Uterus (tissue), 4 donors: ENCODE measurements at places on chromosomes 3 and 15. TPM values are rescaled to one million over a fixed set of nuclear protein-coding genes. Genes with fewer than 3 reads are reported as not detected.

DNA sequence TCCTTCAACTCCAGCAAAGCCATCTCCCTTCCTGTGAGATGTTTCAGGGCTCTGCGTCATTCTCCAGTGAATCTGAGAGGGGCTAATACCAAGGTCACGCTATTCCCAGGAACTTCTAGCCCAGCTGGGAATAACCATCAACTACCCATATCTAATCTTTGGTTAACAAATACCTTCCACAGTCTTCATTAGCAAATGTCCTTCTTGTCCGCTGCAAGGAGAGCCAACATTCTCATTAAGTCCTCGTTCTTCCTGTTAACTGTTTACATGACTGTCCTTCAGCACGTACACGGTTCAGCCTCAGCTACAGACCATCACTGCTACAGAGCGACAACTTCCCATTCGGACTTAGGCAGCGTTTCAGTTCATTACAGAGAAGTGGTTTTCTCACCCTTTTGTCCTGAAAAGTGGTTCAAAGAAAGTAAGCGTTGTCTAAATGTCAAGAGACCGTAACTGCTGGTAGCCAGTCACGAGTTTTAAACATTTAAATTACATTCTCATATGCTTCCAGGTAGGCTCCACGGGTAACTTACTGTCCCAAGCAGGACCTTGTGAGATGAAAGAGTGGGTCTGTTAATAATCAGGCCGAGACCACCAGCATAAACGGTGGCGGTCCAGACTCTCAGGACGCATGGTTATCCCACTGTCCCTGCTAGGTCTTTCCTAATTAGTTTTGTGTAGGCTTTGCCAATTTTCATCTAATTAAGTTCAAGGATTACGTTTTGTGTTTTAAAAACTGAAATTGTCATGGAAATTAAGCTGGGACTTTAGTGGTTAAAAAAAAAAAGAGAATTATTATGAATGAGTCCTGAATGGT is 63.8 kb downstream of the CHSY1 start:
- no peaks in the 10 kb centered on the region for H3K27me3 ChIP-seq
- no peaks in the 10 kb centered on the region for H3K36me3 ChIP-seq
- peaks cover 8% of the 10 kb centered on the region for H3K4me1 ChIP-seq
- H3K4me3 ChIP-seq: no peak overlapping the region

DNA sequence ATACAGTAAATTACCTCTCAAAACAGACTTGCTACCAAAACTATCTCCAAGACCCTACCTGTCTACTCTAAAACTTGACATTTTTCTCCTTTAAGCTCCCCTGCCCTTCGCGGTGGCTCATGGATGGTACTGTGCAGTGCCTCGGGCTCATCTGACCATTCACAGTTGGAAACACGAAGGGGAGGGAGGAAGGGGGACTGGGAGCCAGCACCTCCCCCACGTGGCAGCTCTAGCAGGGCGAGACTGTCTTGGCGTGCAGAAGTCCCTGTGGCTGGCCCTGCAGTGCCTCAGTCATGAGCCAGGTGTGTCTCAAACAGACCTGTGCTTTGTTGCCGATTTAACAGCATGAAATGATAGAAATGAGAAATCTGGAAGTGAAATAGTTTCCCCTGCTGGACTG is 372.0 kb downstream of the GABRG3 start:
- no peak for DNase-seq
- H3K4me3 ChIP-seq: no peak overlapping the region
- no peaks in the 10 kb centered on the region for H3K4me1 ChIP-seq
- no peaks in the 10 kb centered on the region for H3K36me3 ChIP-seq

GRCh38 chr3:171967137-171967783 is 72.1 kb upstream of the FNDC3B start:
- no peaks in the 10 kb centered on the region for H3K27me3 ChIP-seq
- no peak overlapping the region for H3K4me3 ChIP-seq
- no peaks in the 10 kb centered on the region for H3K36me3 ChIP-seq
- no peaks in the 10 kb centered on the region for H3K4me1 ChIP-seq
- no peak overlapping the region for H3K27ac ChIP-seq
- no peak for DNase-seq

GRCh38 chr15:68817304-68818065 is 3.2 kb downstream of the ANP32A start:
- H3K4me1 ChIP-seq: peaks cover 5% of the 10 kb centered on the region
- peak overlapping the region; percentile 96 for H3K27ac ChIP-seq
- H3K27me3 ChIP-seq: no peaks in the 10 kb centered on the region
- peak; percentile 61 for DNase-seq

DNA sequence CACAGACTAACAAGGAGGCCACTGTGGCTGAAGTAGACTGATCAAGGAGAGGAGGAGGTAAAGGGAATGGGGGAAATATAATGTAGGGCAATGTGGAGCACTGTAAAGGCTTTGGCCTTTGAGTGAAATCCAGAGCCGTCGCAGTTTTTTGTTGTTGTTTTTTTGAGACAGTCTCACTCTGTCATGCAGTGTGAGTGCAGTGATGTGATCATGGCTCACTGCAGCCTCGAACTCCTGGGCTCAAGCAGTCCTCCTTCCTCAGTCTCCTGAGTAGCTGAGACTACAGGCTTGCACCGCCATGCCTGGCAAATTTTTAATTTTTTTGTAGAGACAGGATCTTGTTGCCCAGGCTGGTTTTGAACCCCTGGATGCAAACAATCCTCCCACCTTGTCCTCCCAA is 32.2 kb downstream of the PPP4R2 start:
- H3K27ac ChIP-seq: no peak overlapping the region
- H3K27me3 ChIP-seq: no peaks in the 10 kb centered on the region
- H3K36me3 ChIP-seq: no peaks in the 10 kb centered on the region
- DNase-seq: no peak

- no peaks in the 10 kb centered on the region for H3K27me3 ChIP-seq
- H3K36me3 ChIP-seq: no peaks in the 10 kb centered on the region
- peak overlapping the region; percentile 47 for H3K27ac ChIP-seq
- no peak for DNase-seq
- H3K4me3 ChIP-seq: no peak overlapping the region
These were observed 123.5 kb upstream of the TBL1XR1 start for GRCh38 chr3:177320765-177321247.

DNA sequence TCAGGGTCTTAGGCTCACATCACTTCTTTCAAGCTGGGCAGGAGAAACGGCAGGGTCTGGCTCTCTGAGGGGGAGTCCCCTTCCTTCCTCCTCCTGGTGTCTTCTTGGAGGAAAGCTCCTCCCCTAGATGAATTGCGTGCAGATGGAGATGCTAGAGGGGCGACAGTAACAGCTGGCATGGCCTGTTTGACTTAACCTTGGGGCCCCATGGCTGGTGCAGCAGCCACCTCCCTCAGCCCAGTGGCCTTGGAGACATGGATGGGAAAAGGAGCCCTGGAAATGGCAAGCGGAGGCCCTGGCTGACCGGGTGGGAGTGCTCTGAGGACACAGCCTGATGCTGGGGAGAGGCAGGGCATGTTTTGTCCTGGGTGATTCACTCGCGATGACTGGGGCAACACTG is 20.2 kb downstream of the PAK6 start:
- H3K27me3 ChIP-seq: no peaks in the 10 kb centered on the region
- H3K4me1 ChIP-seq: peaks cover 11% of the 10 kb centered on the region
- H3K4me3 ChIP-seq: no peak overlapping the region

DNA sequence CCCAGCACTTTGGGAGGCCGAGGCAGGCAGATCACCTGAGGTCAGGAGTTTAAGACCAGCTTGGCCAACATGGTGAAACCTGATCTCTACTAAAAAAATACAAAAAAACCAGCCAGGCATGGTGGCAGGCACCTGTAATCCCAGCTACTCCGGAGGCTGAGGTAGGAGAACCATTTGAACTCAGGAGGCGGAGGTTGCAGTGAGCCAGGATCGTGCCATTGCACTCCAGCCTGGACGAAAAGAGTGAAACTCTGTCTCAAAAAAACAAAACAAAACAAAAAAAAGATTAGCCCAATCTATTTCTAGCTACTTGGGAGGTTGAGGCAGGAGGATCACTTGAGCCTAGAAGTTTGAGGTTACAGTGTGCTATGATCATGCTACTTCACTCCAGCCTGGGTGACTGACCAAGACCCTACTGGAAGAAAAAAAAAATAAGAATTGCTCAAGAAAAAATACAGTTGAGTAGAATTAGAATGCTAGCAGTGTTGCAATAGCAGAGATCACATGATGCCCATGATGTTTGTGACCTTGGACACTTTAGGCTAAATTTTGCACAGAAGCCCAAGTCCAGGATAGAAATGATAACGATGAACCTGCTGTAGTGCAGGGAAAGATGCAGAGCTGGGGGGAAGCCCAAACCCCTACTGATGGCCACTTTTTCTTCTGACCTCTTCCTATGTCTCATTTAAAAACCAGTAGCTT is 162.2 kb downstream of the LPP start:
- H3K27me3 ChIP-seq: no peaks in the 10 kb centered on the region
- no peak overlapping the region for H3K4me3 ChIP-seq
- peak overlapping the region; percentile 20 for H3K27ac ChIP-seq
- peaks cover 7% of the 10 kb centered on the region for H3K4me1 ChIP-seq
- no peak for DNase-seq
- no peaks in the 10 kb centered on the region for H3K36me3 ChIP-seq

- H3K27me3 ChIP-seq: no peaks in the 10 kb centered on the region
- no peak overlapping the region for H3K27ac ChIP-seq
- H3K36me3 ChIP-seq: no peaks in the 10 kb centered on the region
- H3K4me3 ChIP-seq: no peak overlapping the region
- no peak for DNase-seq
- no peaks in the 10 kb centered on the region for H3K4me1 ChIP-seq
These were observed 311.3 kb downstream of the SQOR start for GRCh38 chr15:45946111-45946510.

DNA sequence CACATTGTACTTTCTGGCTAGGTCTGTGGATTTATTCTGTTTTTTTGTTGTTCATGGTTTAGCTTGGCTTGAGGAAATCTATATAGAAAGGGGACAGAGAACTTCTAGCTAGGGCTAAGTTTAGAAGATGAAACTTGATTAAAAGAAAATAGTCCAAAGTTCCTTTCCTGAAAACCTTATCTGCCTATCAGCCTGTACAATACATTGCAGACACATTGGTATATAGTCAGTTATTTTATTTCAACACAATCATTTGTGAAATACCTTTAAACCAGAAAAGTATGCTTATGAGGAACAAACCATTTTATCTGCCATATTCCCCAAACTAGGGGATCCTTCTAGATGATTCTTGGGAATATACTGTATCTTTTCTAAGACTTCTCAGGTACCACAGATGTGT is 147.3 kb upstream of the CGNL1 start:
- no peak overlapping the region for H3K4me3 ChIP-seq
- H3K27me3 ChIP-seq: no peaks in the 10 kb centered on the region
- H3K27ac ChIP-seq: no peak overlapping the region

DNA sequence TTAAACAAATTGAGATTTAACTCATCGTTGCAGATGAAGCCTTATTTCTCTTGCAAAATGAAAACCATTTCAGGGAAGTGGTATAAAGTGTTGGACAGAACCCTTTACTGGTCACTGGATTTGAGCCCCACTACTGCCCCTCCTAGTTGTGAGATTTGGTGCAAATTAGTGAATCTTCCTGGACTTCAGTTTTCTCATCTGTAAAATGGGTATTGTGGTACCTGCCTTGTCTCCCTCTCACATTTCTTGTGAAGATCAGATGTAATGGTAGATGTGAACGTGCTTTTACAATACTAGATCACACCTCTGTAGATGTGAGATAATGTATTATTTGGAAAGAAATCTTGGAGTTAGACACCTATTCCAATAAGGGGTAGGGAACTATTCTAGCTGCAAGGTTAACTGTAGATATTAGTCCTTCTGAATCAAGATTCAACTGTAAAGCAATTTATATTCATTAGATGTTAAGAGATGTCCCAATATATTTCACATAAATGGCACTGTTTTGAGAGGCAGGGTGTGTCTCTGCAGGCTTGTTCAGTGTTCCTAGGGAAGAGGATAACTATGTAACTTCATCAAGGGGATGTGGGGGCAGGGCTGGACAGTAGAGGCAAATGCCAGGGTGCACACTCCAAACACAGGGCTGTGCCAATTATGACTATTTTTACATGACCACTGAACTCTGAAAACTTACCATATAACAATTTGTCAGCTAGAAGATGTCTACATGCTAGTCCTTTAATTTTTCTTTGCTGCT is 112.4 kb upstream of the PFN2 start:
- no peaks in the 10 kb centered on the region for H3K36me3 ChIP-seq
- H3K4me1 ChIP-seq: no peaks in the 10 kb centered on the region
- no peak overlapping the region for H3K27ac ChIP-seq
- DNase-seq: no peak
- no peaks in the 10 kb centered on the region for H3K27me3 ChIP-seq
- peak overlapping the region; percentile 22 for H3K4me3 ChIP-seq

DNA sequence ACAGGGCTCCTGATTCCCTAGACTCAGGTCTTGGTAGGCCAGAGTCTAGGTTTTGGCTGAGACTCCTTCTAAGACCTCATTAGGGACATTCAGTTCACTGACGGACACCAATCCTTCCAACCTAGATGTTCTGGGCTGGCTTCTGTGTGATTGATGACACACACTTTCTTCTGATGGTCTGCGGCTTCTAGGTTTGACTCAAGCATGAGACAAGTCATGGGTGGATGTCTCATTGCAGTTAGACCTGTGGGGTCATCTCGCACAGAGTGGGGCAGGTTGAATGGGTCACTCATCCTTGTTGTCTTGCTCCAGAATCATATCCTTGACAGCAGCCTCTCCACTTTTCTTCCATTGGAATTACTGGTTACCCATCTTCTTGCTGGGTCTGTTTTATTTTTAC is 35.8 kb downstream of the ARNT2 start:
- no peak overlapping the region for H3K4me3 ChIP-seq
- no peak for DNase-seq
- no peaks in the 10 kb centered on the region for H3K27me3 ChIP-seq
- H3K4me1 ChIP-seq: no peaks in the 10 kb centered on the region
- H3K27ac ChIP-seq: no peak overlapping the region
- no peaks in the 10 kb centered on the region for H3K36me3 ChIP-seq

DNA sequence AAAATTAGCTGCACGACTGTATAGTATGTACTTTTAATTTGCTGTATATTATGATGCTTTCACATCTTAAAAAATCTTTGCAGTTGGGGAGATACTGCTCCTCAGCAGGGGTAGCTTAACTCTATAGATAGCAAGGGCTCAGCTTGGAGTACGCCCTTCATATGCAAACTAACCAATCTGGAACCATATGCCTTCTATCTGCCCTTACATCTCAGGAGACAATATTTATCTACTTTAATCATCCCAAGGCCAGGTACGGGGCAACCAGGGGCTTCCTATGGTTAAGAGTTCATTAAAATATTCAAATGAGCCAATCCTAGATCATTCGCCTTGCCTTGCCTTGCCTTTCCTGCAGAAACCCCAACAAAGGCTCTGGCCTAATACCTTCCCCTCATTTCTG is 204.1 kb upstream of the ZBTB20 start:
- no peak overlapping the region for H3K4me3 ChIP-seq
- no peak overlapping the region for H3K27ac ChIP-seq
- H3K27me3 ChIP-seq: no peaks in the 10 kb centered on the region
- no peaks in the 10 kb centered on the region for H3K36me3 ChIP-seq
- H3K4me1 ChIP-seq: no peaks in the 10 kb centered on the region

- no peaks in the 10 kb centered on the region for H3K4me1 ChIP-seq
- H3K27ac ChIP-seq: no peak overlapping the region
- no peak for DNase-seq
- H3K4me3 ChIP-seq: no peak overlapping the region
- no peaks in the 10 kb centered on the region for H3K36me3 ChIP-seq
These were observed 32.9 kb upstream of the MBNL1 start for GRCh38 chr3:152235709-152236298.

The LEKR1 gene
- total RNA-seq: not detected

The SENP2 gene
- total RNA-seq: 8.5 TPM

The ZPLD1 gene
- total RNA-seq: not detected
